ENCODE measurements at places on chromosomes 13 and 19. TPM values are rescaled to one million over a fixed set of nuclear protein-coding genes. Genes with fewer than 3 reads are reported as not detected.

IGFLR1 gene
- 2.2 TPM for total RNA-seq

PLPP2 gene
- 14.3 TPM for total RNA-seq

CLEC17A gene
- not detected for total RNA-seq

RTBDN gene
- not detected for total RNA-seq

MCEMP1 gene
- not detected for total RNA-seq

ZIC2 gene
- not detected for total RNA-seq

GFY gene
- not detected for total RNA-seq

NXNL1 gene
- total RNA-seq, result not detected

KRTDAP gene
- total RNA-seq, result not detected

PCDH17 gene
- total RNA-seq, result 1.6 TPM

OR10H1 gene
- not detected for total RNA-seq

CBY2 gene
- not detected for total RNA-seq

COMP gene
- not detected for total RNA-seq

FBXO17 gene
- 17.9 TPM for total RNA-seq

MISP gene
- total RNA-seq, result 0.05 TPM

FGF22 gene
- not detected for total RNA-seq

ZNF829 gene
- 2.0 TPM for total RNA-seq

PCID2 gene
- total RNA-seq, result 64.5 TPM

LRRC4B gene
- 0.05 TPM for total RNA-seq

NOVA2 gene
- total RNA-seq, result 16.9 TPM

PEAK3 gene
- total RNA-seq, result 0.19 TPM

SIGLEC9 gene
- 0.19 TPM for total RNA-seq

SSC5D gene
- total RNA-seq, result 0.19 TPM

STOML3 gene
- total RNA-seq, result not detected

KASH5 gene
- not detected for total RNA-seq

RFPL4AL1 gene
- 0.68 TPM for total RNA-seq

FAM83E gene
- total RNA-seq, result not detected

SBK2 gene
- not detected for total RNA-seq

CGB1 gene
- total RNA-seq, result not detected

CFAP97D2 gene
- total RNA-seq, result not detected

REX1BD gene
- 91.2 TPM for total RNA-seq

JAK3 gene
- 3.2 TPM for total RNA-seq

CABP5 gene
- not detected for total RNA-seq

SACS gene
- 79.0 TPM for total RNA-seq

ADPRHL1 gene
- 1.7 TPM for total RNA-seq

NALCN gene
- total RNA-seq, result 12.9 TPM

IFNL1 gene
- total RNA-seq, result not detected

CRTC1 gene
- 1.8 TPM for total RNA-seq

F7 gene
- total RNA-seq, result not detected

FAM124A gene
- total RNA-seq, result 9.7 TPM

OVOL3 gene
- total RNA-seq, result not detected

TFPT gene
- total RNA-seq, result 16.3 TPM

UBE2L5 gene
- total RNA-seq, result not detected

GAPDHS gene
- not detected for total RNA-seq

ZNF230 gene
- 2.6 TPM for total RNA-seq

C5AR1 gene
- total RNA-seq, result not detected

CALM3 gene
- total RNA-seq, result 372 TPM

ZFR2 gene
- 0.17 TPM for total RNA-seq

RASAL3 gene
- total RNA-seq, result 24.8 TPM

HPN gene
- total RNA-seq, result 0.17 TPM

COX6B2 gene
- total RNA-seq, result not detected

NCAN gene
- not detected for total RNA-seq

KCNJ14 gene
- total RNA-seq, result 0.33 TPM

ALOX5AP gene
- 0.34 TPM for total RNA-seq

Data from dermis blood vessel endothelial cell (primary cell).